ENCODE measurements at places on chromosomes 4 and X. TPM values are rescaled to one million over a fixed set of nuclear protein-coding genes. Genes with fewer than 3 reads are reported as not detected.

KCTD8 gene
- total RNA-seq: not detected

RAP2C gene
- total RNA-seq: 28.9 TPM

PAGE2B gene
- total RNA-seq: not detected

SGCB gene
- 7.2 TPM for total RNA-seq

GAB3 gene
- 5.7 TPM for total RNA-seq

SAP30 gene
- 20.0 TPM for total RNA-seq

SPARCL1 gene
- not detected for total RNA-seq

HHIP gene
- total RNA-seq: not detected

SH3D19 gene
- total RNA-seq: not detected

TEX13B gene
- not detected for total RNA-seq

SSX5 gene
- not detected for total RNA-seq

TRO gene
- total RNA-seq: 1.3 TPM

XAGE5 gene
- total RNA-seq: not detected

COX18 gene
- 15.3 TPM for total RNA-seq

SLC25A31 gene
- total RNA-seq: not detected

FRMD7 gene
- not detected for total RNA-seq

KLHL5 gene
- total RNA-seq: 37.0 TPM

CLDN2 gene
- not detected for total RNA-seq

TCEAL2 gene
- 0.25 TPM for total RNA-seq

LIMCH1 gene
- not detected for total RNA-seq

NHSL2 gene
- 0.48 TPM for total RNA-seq

SPANXN3 gene
- total RNA-seq: not detected

FGF13 gene
- total RNA-seq: not detected

SLC38A5 gene
- 70.9 TPM for total RNA-seq

ZNF141 gene
- 32.3 TPM for total RNA-seq

ENPEP gene
- not detected for total RNA-seq

TEX11 gene
- total RNA-seq: not detected
